ENCODE measurements at places on chromosomes 5 and 9.

DNA sequence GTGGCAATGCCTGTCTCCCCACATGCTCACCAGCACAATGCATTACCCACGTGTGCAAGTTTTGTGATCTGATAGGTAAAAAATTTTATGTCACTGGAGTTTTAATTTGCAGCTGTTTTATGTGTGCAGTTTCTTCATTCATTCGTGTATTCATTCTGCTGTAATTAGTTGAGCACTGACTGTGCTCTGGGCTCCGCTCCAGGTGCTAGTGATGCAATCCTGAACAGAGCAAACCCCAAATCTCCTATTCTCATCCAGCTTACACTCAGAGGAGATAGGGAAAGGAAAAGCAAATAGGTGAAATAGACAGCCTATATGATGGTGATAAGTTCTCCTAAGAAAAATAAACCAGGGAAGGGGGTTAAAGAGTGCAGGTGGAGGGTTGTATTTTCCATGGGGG lies 148.4 kb downstream of the TENT4A start:
- DNase-seq = no peak

GRCh38 chr9:130144703-130145102 lies 27.5 kb upstream of the NCS1 start:
- DNase-seq = no peak

GRCh38 chr9:134735441-134736175 lies 94.0 kb downstream of the COL5A1 start:
- DNase-seq = no peak

- no peak for DNase-seq
Observed at GRCh38 chr9:1969898-1970297, 45.2 kb upstream of the SMARCA2 start.

- no peak for DNase-seq
Observed at GRCh38 chr9:34551751-34552605, 29.2 kb upstream of the ENHO start.

DNA sequence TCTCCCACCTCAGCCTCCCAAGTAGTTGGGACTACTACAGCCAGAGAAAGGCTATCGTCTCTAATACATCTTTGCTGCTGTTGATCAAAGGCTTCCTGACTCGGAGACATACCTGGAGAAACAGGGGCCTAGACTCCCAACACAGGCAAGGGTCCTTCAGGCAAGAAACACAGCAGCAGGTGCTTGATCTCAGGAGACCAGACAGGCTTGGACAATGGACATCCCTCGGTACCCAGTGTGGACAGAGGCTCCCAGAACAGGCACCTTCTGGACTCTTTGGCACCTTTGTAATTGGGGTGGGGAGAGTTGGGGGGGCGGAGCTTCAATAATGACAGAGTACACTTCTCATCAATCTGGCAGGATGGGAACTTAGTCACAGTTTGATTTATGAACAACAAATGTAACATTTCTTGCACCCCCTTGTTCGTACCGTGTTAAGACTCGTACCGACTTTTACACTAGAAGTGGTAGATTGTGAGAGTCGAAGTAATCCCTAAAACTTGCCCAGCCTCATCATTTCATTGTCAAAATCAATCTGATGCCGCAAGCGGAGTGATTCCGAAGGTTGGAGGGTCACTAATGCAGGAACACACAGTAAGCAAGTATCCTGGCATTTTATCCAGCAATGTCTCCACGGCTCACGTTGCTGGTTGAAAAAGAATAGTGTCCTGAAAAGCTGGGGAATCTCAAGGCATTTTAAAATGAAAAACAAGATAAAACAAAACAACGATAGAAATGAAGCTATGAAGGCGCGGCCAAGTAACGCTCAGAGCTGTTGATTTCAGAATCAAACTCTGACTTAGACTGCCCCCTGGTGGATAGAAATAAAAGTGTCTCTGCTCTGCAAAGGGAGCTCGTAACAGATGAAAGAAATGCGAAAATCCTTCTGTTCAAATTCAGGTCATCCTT lies 46.4 kb upstream of the STK32A start:
- DNase-seq = no peak

GRCh38 chr5:43233946-43234345 lies 41.9 kb downstream of the NIM1K start:
- no peak for DNase-seq

Data from stimulated activated CD8-positive, alpha-beta memory T cell treated with anti-CD3 and anti-CD28 coated beads, Interleukin-4, amount 100 ng/mL, for 1 hour (primary cell).